Fibroblast of skin of scalp (primary cell): ENCODE measurements at places on chromosomes 4 and X.

DNA sequence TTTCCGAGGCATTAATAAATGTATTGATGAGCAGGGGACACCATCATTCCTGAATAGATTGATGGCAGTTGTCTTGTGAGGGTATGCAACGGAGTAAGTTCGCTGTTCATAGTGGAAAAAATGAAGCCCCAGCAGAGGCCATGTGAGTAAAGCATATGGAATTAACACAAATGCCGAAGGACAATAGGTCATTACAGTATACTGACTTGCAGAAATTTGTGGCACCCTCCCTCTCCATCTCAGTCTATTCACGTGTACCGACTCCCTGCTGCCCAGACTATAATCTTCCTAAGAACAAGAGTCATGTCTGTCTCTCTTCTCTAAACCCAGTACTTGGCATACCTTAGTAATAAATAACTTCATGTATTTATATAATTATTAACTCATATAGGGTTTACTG is 47.1 kb upstream of the PCDH10 start:
- no peak for DNase-seq

DNA sequence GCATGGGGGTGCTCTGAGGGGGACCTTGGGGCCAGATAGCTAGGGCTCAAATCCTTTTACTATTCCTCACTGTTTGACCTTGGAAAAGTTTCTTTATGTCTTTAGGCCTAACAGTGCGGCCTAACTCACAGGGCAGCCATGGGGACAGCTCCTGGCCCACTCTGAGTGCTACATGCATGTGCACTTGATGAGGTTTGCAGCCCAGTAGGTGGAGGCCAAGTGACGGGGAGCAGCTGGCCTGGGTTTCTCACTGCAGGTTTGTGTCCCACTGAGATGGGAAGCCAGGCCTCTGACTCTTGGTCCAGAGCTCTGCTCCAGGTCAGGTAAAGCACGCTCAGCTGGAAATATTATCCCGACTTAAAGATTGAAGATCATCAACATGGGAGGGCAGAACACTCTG is 102.8 kb downstream of the SLC2A9 start:
- no peak for DNase-seq

DNA sequence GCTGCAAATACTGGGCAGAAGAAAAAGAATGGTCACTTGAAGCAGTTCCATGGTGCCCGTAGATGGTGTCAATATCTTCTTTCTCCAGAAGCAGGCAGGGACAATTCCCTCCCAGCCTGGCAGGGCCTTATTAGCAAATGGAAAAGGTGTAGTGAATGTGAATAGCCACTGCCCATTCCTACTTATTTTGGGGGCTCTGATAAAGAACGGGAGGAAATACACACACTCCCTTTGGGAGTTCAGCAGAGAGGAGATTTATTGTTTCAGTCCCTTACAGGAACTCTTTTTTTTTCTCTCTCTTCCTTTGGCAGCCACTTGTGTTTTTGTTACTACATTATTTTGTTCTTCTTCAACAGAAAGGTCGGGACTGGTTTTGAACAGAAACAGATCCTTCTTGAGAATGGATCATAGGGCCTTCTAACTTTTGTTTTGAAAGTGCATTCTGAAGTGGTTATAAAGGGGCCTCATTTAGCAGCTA is at the start of gene EMCN:
Gene EMCN (minus strand): TSS at position 159 of the 478 bp plus-strand sequence. CDS start 108 bp downstream, at position 51.
- DNase-seq: peak; percentile 29

- DNase-seq: no peak
These were observed 9.5 kb downstream of the HPGDS start for GRCh38 chr4:94332983-94333590.

DNA sequence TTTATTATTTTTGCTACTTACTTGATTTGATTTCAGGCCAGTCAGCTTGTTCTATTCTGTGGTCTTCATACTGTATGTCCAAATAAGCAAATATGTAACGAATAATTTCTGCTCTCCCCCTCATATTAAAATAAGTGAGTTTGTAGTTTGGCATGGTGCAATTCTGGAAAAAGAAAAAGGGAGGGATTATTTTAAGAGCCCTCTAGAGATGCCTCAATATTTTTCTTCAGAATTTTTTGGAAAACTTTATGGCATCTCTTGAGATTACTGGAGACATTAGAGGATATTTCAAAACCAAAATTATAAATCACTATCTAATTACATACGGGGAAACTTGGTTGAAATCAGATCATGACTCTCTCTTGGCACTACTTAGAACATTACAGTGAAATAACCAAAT is 8.2 kb downstream of the HPGDS start:
- DNase-seq: no peak

GRCh38 chrX:104113222-104113965 is 1.1 kb downstream of the ZCCHC18 start:
- peak; percentile 61 for DNase-seq

DNA sequence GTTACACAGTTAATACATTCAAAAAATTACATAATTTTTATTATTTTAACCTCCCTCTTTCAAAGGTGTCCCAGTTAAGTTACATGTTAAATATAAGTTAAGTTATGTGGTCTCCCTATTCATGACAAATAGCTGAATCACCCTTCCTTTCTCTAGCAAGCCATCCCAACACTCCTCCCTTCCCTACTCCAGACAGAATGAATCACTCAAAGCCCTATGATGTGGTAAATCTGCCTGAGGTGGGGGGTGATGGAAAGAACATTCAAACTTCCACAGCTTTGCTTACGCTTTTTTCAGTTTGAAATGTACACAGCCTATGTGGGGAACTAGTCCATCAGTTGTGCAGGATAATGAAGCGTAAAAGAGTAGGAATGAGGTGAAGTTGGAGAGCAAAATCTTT is 90.2 kb downstream of the CXCL13 start:
- peak; percentile 95 for DNase-seq

GRCh38 chr4:132479543-132479942 is 669.6 kb upstream of the PCDH10 start:
- DNase-seq: no peak
